ENCODE measurements at places on chromosomes 7 and 10.

DNA sequence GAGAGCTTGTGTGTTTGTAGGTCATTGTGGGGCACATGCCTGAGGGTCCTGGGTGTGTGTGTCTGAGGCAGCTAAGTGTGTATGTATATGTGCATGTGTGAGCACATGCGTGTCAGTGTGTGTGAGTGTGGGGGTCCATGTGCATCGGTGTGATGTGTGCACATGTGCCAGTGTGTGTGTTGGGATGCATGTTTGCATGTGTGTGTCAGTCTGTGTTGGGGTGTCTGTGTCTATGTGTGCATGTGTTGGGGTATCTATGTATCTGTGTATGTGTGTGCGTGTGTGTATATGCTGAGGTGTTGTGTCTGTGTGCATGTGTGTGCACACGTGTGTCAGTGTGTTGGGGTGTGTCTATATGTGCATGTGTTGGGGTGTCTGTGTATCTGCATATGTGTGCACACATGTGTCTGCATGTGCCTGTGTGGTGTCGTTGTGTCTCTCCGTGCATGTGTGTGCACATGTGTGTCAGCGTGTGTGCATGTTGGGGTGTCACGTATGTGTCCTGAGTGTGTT lies 33.3 kb downstream of the PWWP2B start:
- DNase-seq, result no peak

GRCh38 chr7:21617916-21618390 lies 75.1 kb downstream of the DNAH11 start:
- no peak for DNase-seq

DNA sequence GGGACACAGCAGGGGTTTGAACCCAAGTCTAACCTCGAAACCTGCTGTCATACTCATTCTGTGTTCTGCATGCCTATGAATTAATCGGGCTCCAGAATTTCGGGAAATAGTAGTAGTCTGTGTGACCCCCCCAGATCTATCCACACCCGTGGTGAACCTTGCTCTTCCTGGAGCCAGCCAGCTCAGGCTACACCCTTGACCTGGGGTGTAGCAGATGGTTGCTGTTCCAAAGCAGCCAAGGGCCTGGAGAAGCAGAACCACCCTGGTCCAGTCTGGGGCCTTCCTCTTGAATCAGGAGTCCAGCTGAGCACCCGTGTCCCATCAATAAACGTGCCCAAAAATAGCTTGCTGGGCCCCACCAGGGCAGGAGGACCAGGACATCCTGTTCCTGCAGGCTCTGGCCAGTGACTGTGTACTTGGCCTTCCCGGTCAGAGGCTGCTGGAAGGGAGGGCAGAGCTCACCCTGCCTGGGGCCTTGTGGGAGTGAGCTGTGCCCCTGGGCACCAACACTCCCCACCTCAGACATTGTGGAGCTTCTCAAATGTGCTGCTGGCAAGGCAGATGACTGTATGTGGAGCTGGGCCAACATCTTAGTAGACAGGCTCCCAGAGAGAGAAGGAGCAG lies 101.2 kb upstream of the ZNF716 start:
- DNase-seq, result no peak

GRCh38 chr7:44188480-44189225 lies 586 bp downstream of the GCK start:
- no peak for DNase-seq

DNA sequence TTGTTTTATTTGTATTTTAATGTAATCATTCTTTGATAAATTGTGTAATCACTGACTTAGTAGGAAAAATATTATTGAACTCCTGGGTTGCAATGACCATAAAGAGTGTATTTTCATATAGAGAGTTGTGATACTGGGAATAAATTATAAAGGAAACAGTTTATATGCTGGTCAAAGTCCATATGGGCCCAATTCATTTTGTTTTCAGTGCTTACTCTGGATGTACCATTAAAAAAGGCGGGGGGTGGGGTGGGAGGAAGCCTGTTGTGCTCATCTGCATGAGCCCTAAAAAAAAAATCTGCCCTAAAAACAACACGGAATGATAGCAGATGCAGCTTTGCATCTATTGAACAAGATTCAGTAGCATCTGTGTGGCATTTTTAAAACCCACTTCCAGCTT lies 114.2 kb downstream of the BTRC start:
- DNase-seq, result no peak

GRCh38 chr7:140619176-140619575 lies 21.4 kb downstream of the DENND2A start:
- no peak for DNase-seq

GRCh38 chr7:150307904-150308303 lies 15.3 kb upstream of the LRRC61 start:
- no peak for DNase-seq

GRCh38 chr7:191981-192649 lies at the start of gene FAM20C:
Gene FAM20C, plus strand, starts transcription at chr7:192571. Its CDS starts 629 bp downstream, at chr7:193200.
- DNase-seq, result no peak
